Right atrium auricular region (tissue), 2 donors: ENCODE measurements at places on chromosomes 6 and 20.

DNA sequence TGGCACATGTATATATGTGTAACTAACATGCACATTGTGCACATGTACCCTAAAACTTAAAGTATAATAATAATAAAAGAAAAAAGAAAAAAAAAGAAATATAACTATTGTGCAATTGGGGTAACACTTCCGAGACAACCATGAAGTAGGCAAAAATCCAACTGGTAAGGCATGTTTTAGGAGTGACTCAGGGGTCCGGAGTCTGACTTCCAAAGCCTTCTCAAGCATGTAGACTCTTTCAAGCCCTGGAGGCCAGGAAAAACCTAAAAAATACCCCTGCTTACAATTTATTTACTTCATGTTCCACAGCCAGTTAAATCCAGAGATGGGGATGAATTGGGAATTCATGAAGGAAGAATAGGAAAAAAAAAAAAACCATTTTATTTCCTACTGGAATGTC lies 161.3 kb upstream of the PHACTR1 start:
- no peaks in the 10 kb centered on the region for H3K4me1 ChIP-seq
- H3K27me3 ChIP-seq, result no peaks in the 10 kb centered on the region
- H3K4me3 ChIP-seq, result no peak overlapping the region
- DNase-seq, result no peak
- no peak overlapping the region for H3K27ac ChIP-seq

- no peak overlapping the region for H3K27ac ChIP-seq
- no peaks in the 10 kb centered on the region for H3K36me3 ChIP-seq
- H3K27me3 ChIP-seq, result no peaks in the 10 kb centered on the region
Measured at GRCh38 chr6:81820980-81821379, 68.5 kb upstream of the TENT5A start.

DNA sequence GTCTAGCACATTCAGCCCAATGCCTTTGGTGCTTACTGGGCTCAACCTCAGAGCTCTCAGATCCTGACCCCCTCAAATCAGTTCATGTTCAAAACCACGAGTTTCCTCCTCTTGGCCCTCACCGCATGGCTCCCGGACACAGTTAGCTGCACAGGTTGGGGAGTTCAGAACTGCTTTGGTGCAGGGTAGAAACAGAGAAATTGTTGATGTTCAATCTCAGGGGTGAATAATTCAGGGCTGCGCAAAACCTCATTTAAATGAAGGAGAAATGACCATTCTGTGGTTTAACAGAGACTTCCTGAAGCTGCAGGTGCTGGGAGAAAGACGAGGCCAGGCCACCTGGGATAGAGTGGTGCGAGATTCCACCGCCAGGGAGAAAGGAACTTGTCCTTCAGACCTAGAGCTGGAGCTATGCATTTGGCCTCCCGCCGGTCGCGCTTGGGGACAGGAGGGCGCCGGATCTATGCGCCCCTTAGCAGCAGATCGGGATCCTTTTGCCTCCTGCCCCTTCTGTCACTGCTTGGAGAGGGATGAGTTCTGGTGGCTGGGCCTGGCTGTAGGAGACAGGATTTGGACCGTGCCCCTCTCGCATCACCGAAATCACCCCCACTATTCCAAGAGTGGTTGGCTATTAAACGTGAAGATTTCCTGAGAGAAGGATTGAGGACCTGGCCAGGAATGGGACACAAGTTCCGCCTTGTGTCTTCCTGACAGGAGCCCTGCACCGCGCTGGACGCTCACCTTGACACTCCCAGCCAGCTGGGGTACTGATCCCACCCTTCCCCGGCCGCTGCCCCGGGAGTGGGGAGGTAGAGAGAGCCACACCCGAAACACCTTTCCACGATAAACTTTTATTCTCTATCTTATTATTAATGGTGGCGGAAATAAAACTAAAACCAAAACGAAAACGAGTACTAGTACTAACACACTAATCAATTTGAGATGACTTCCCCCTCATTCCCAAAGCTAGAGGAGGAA lies 767 bp upstream of the PAX1 start:
- no peaks in the 10 kb centered on the region for H3K36me3 ChIP-seq
- peaks cover 71% of the 10 kb centered on the region for H3K27me3 ChIP-seq
- no peak overlapping the region for H3K4me3 ChIP-seq
- DNase-seq, result no peak
- no peak overlapping the region for H3K27ac ChIP-seq

GRCh38 chr6:139457476-139457875 lies 83.0 kb upstream of the CITED2 start:
- no peaks in the 10 kb centered on the region for H3K4me1 ChIP-seq
- no peak overlapping the region for H3K27ac ChIP-seq

GRCh38 chr6:90468080-90468479 lies 118.8 kb downstream of the MAP3K7 start:
- no peaks in the 10 kb centered on the region for H3K4me1 ChIP-seq
- no peak overlapping the region for H3K4me3 ChIP-seq
- H3K27ac ChIP-seq, result no peak overlapping the region
- H3K27me3 ChIP-seq, result no peaks in the 10 kb centered on the region
- H3K36me3 ChIP-seq, result no peaks in the 10 kb centered on the region

- H3K4me1 ChIP-seq, result no peaks in the 10 kb centered on the region
- no peaks in the 10 kb centered on the region for H3K27me3 ChIP-seq
- no peaks in the 10 kb centered on the region for H3K36me3 ChIP-seq
- no peak overlapping the region for H3K4me3 ChIP-seq
- no peak overlapping the region for H3K27ac ChIP-seq
Measured at GRCh38 chr20:36004045-36004444, 35.7 kb downstream of the CNBD2 start.

- H3K36me3 ChIP-seq, result no peaks in the 10 kb centered on the region
- H3K27me3 ChIP-seq, result no peaks in the 10 kb centered on the region
- no peak overlapping the region for H3K4me3 ChIP-seq
- H3K27ac ChIP-seq, result no peak overlapping the region
- no peaks in the 10 kb centered on the region for H3K4me1 ChIP-seq
Measured at GRCh38 chr6:165092881-165093595, 216.4 kb downstream of the C6orf118 start.

- no peaks in the 10 kb centered on the region for H3K27me3 ChIP-seq
- H3K4me3 ChIP-seq, result no peak overlapping the region
- DNase-seq, result no peak
- peak overlapping the region; percentile 41 for H3K27ac ChIP-seq
- no peaks in the 10 kb centered on the region for H3K36me3 ChIP-seq
- H3K4me1 ChIP-seq, result no peaks in the 10 kb centered on the region
Measured at GRCh38 chr6:16419636-16420336, 181.4 kb downstream of the GMPR start.

- no peak overlapping the region for H3K27ac ChIP-seq
- no peaks in the 10 kb centered on the region for H3K36me3 ChIP-seq
- peaks cover 7% of the 10 kb centered on the region for H3K4me1 ChIP-seq
- H3K4me3 ChIP-seq, result no peak overlapping the region
- no peak for DNase-seq
- no peaks in the 10 kb centered on the region for H3K27me3 ChIP-seq
Measured at GRCh38 chr6:148890096-148890495, 143.3 kb downstream of the UST start.
